CD14-positive monocyte (primary cell): ENCODE measurements at places on chromosomes 7 and 10. TPM values are rescaled to one million over a fixed set of nuclear protein-coding genes. Genes with fewer than 3 reads are reported as not detected.

GRCh38 chr10:88886557-88886956, 6.5 kb downstream of the STAMBPL1 start:
- H3K36me3 ChIP-seq, result no peaks in the 10 kb centered on the region
- no peak overlapping the region for H3K27ac ChIP-seq
- peaks cover under 1% of the 10 kb centered on the region for H3K4me1 ChIP-seq
- no peaks in the 10 kb centered on the region for H3K27me3 ChIP-seq
- no peak for DNase-seq

GRCh38 chr7:138083859-138084258, 7.6 kb downstream of the AKR1D1 start:
- H3K4me3 ChIP-seq, result no peak overlapping the region
- no peaks in the 10 kb centered on the region for H3K27me3 ChIP-seq
- no peak for DNase-seq

Gene GET4
- 20.1 TPM for polyA plus RNA-seq

DNA sequence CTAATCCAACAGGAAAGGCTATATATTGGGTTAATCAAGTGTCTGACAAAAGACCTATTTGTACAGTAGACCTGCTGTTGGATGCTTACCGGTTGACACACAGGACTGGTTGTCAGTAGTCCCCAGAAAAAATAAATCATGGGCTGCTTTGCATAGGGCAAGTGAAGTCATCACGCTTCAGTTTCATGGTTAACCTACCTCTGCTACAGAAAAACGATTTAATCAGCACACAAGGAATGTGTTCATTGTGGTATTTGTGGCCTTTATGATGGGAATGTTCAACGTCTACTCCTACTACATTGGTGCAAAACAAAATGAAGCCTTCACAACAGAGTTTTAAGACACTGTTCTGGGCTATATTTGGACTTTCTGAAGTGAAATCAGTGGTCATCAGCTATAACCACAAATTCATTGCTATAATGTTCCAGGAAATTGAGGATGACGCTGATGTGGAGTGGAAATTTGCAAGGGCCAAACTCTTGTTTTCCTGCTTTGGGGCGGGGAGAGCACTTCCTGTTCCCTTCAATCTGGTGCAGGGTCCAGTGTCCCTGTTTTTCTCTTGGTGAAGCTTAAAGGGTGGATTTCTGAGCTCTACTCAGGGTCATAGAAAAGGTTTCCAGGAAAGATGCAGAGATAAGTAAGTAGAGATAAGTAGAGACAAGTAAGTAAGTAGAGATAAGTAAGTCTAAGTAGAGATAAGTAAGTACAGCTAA, 39.3 kb upstream of the GGCT start:
- no peak for DNase-seq
- H3K36me3 ChIP-seq, result peaks cover 58% of the 10 kb centered on the region
- no peak overlapping the region for H3K4me3 ChIP-seq
- no peaks in the 10 kb centered on the region for H3K27me3 ChIP-seq
- no peak overlapping the region for H3K27ac ChIP-seq
